ENCODE measurements at places on chromosomes 5 and 9. TPM values are rescaled to one million over a fixed set of nuclear protein-coding genes. Genes with fewer than 3 reads are reported as not detected.

- no peak for DNase-seq
These were observed 51.9 kb upstream of the COL5A1 start for GRCh38 chr9:134589748-134590147.

- DNase-seq = no peak
These were observed 168.9 kb upstream of the PUM3 start for GRCh38 chr9:3012842-3013241.

GRCh38 chr9:107739601-107740082, 250.1 kb upstream of the KLF4 start:
- DNase-seq = peak; percentile 86

DNA sequence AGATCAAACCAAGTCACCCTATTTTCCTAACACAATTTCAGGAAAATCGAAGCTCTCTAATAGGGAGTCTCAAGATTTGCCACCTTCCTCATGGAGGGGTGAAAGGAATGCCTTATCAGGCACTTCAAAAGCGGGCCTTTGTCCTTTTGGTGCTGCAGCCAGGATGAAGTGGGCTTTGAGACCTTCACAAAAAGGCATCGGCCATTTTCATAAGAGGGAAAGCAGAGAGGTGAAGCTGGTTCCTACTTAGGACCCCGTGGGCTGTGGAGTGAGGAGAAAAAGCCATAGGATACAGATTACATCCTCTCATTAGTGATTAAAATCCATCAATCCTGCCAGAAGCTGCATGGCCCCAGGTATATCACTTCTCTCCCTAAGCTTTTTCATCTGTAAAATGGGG, 859 bp downstream of the CDKN2AIPNL start:
- DNase-seq = no peak

Gene PCDHGB3
- total RNA-seq = 0.71 TPM

Gene GPR150
- total RNA-seq = 0.57 TPM

Measured in cardiac muscle cell (in vitro differentiated cells and primary cell).